ENCODE measurements at places on chromosomes 12 and 14.

DNA sequence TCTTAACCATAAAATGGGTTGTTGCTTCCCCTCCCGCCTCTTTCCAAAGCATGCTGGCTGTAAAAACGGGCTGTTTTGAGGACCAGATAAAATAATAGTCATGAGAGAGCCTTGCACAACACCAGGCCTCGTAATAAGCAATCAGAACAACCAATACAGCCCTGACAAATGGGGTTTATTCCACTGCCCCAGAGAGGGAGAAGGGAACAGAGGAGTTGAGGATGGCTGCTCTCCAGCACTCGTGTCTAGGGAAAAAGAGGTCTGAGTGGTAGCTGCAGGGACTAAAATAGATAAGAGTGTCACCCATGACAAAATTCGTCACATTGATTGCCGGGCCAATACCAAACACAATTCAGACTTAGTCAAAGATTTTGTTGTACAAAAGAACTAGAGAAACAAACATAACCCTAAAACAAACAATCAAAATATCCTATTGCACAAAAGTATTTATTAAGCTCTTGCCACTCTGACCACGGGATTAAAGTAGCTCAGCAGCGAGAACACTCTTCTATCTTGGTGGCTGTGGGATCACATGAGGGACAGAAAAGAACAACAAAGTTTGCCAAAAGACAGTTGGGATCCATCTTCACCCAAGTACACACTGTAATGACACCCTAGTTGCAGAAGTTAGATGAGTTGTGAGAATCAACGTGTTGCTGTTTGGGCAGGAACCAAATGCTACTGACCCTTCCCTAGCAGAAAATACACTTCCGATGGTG is 188.0 kb downstream of the FOXN3 start:
- no peak for DNase-seq

- DNase-seq, result no peak
These were observed 16.2 kb downstream of the NT5DC3 start for GRCh38 chr12:103824845-103825244.

- no peak for DNase-seq
These were observed 99.0 kb downstream of the RTN1 start for GRCh38 chr14:59771577-59771976.

DNA sequence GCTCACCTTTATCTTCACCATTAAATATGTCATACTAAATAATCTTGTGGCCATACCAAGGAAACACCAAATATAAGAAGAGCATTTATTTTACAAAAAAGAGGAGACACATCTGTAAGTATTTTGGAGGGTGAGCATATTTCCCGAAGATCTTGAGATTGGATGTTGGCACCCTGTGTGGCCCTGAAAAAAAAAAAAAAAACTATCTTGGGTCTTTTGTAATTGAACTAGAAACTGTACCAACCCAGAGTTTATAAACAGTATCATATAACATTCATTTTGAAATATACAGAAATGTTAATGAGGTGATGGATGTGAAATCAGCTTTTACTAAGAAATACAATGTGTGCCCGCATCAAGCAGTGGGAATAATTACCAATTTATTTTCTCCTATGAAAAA is 104.0 kb upstream of the FRMD6 start:
- no peak for DNase-seq

GRCh38 chr12:66409195-66409871 is 107.0 kb downstream of the HELB start:
- DNase-seq, result peak; percentile 58

GRCh38 chr12:128654468-128654867 is 169.3 kb downstream of the SLC15A4 start:
- no peak for DNase-seq

Measured in HFF-Myc (cell line).